ENCODE measurements at places on chromosomes 5 and 9.

DNA sequence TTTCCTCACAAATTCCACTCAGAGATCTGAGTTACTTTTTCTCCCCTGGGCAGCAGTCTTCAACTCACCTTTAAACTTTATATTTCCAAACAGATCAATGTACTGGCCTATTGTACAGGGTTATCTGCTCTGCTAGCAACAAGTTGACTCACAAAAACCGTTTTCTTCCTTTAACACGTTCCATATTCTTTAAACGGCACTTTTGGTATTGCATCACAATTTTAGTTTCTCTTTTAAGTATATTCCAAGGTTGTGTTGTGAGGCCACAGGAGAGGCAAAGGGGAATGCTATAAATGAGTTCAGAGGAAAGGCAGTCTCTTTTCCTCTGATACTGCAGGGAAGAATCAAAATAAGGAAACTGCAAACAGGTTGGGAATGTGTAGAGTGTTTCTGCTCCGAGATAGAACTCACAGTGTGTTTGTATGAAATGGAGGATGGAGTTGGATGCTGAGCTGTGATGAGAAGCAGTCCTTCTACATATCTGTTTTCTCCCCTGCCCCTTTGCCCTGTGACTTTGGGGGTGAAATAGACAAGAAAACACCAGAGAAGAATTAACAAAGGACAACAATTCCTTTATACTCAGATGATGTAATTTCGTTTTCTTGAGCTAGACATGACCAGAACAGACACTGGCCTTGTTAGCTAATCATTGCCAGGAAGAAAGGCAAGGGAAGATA is 9.9 kb upstream of the ALDOB start:
- DNase-seq, result no peak

DNA sequence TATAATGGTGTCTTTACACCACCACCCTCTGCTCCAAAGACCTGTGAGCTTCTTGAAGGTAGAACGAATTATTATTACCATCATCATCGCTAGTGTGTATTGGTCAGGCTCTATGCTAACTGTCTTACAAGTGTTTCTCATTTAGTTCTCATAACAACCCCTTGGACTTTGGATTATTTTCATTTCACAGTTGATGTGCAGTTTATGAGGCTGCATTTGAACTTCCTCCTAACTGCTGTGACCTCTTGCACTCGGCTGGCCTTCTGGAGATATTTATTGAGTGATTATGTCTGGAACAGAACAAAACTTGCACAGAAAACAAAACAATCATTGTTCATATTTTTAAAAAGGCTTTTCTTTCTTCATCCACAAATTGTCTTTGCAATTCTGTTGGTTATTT is 306.3 kb upstream of the SGCD start:
- DNase-seq, result no peak

- DNase-seq, result no peak
These were observed 273.9 kb upstream of the ADRA1B start for GRCh38 chr5:159642379-159642778.

GRCh38 chr9:89482901-89483361 is 15.0 kb downstream of the SEMA4D start:
- no peak for DNase-seq

DNA sequence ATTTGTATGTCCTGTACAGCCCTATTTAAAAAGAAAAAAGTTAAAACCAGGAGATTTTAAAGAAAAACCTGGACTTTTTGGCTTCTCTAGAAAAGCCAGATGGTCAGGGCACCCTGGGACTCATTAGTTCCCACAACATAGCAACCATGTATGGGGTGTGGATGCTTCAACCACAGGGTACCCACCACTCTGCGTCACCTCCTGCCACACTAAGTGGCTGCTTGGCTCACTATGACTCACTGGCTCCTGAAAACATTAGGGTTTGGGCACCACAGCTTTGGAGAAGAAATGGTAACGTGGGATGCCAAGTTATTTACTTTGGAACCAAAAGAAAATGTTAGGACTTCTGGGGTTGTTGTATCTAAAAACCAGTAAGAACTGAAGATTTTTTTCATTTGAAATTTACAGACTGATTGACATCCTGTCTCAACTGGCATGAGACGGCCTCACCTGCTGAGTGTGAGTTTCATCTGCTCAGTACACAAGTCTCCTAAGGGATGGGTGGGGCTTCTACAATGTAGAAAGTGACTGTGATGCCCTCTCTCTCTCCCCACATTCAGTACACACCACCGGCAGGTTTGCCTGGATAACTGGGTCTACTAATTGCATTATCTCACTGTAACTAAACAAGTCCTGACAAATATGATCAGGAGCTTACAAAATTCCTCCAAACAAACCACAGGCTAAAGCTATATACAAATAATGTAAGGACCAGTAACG is 103.9 kb downstream of the ESM1 start:
- no peak for DNase-seq

- DNase-seq, result no peak
These were observed 114.8 kb downstream of the WNK2 start for GRCh38 chr9:93298498-93299417.

GRCh38 chr9:121499427-121500164 is at the start of gene GGTA1:
Gene GGTA1 (minus strand): TSS chr9:121499844. CDS start chr9:121467922, 31,922 bp downstream.
- DNase-seq, result peak; percentile 31

GRCh38 chr5:89712134-89712700 is 697.3 kb downstream of the CETN3 start:
- DNase-seq, result no peak

- no peak for DNase-seq
These were observed 103.4 kb upstream of the LRRTM2 start for GRCh38 chr5:138978581-138978980.

GRCh38 chr9:36559036-36559695 is 13.5 kb upstream of the MELK start:
- DNase-seq, result no peak

- no peak for DNase-seq
These were observed 33.4 kb upstream of the BARHL1 start for GRCh38 chr9:132548751-132549640.

DNA sequence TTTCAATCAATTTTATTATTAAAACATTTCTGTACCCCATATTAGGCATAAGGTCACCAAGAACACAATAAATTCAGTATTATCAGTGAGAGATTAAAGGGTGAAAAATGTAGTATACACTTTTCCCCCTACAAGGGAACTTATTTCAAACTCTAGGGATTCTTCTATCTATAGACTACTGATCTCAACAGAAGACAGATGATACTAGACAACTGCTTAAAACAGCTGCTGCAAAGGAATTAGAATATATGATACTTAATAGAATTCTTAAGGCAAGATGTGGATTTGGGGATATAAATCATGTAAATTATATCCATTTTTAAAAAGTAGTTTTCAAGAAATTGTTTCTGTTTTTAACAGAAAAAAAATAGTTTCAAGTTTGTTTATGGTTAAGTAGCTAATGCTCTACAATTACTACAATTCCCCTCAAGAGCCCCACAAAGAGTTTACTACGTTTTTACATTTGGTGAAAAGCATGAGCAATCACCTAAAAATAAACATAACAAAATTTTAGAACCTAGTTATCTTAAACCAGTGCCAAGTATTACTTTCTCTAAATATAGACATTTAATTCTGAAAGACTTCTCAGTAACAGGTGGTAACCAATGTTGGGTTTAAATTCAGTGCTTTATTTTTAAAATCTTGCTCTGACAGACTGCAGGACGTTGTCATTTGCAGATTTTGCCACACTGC is 6.0 kb downstream of the KIF24 start:
- DNase-seq, result no peak

GRCh38 chr9:36029765-36030528 is 6.8 kb upstream of the RECK start:
- DNase-seq, result no peak

DNA sequence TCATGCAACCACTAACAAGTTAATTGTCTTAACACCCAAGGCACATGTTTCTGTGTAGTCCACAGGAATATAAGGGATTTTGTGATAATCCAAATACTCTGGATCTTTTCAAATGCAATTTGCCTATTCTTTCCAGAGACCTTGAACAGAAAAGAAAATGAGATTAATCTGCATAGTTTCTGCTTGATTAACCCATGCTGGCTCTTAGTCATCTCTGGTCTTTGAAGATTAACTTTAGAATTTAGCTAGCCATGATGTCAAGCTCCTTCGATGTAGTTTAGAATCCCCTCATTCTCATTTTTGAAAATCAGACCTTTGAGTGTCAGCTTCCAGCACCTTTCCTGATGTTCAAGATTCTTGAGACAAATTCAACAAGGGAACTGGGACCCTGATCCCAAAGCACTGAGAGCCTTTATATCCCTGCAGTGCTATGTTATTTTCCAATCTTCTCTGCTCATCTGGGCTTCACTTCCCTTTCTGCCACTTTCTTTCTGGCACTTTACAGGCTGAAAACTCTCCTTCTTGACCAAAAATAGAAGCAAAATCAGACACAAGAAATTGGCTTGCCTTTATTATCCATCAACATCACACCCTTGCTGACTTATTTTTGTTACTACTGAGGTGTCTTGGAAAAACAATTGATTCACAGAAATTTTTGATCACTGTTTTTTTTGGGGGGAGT is 155.5 kb downstream of the PALM2AKAP2 start:
- no peak for DNase-seq

DNA sequence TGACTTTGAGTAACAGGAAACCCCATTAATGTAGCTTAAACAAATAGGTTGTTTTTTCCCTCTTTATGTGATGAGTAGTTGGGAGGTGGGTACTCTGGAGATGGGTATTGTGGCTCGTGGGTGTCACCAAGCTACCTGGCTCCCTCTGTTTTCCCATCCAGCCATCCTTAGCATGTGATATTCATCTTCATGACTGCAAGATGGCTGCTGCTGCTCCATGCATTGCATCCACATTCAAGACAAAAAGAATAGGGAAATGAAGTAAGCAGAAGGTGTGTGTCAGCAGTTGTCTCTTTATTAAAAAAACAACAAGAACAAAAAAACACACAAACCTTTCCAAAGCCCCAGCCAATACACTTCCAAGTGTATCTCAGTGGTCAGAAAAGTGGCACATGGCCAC is 6.5 kb upstream of the ARHGAP26 start:
- no peak for DNase-seq

DNA sequence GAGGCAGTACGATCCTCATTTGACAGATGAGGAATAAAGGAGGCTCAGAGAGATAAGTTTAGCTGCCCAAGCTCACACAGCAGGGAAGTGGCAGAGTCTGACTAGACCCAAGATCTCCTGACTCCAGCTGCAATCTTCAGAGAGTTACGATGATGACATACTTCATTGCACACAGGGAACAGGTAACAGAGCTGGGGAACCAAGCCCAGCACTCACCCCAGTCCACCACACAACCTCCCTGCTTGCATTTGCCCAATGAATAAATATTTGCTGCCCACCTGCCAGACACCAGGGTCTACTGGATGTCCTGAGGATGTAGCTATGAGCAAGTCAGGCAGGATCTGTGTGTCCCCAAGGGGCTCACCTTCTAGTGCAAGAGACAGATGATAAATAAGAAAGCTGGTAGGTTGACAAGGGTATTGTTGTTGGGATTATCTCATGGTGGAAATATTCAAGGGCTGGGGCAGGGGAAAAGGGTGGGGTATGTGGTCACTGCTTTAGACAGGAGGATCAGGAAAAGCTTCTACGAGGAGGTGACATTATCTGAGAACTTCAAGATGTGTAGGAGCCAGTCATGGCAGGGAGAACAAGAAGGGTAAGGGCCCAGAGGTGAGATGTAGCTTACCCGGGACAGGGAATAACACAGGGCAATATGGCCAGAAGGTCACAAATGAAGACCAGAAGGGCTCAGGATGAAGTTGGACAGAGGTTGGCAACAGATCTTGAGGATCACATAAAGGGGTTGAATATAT is 28.6 kb upstream of the CPEB4 start:
- DNase-seq, result no peak

- DNase-seq, result no peak
These were observed 423.9 kb downstream of the DMRT2 start for GRCh38 chr9:1473956-1474634.

DNA sequence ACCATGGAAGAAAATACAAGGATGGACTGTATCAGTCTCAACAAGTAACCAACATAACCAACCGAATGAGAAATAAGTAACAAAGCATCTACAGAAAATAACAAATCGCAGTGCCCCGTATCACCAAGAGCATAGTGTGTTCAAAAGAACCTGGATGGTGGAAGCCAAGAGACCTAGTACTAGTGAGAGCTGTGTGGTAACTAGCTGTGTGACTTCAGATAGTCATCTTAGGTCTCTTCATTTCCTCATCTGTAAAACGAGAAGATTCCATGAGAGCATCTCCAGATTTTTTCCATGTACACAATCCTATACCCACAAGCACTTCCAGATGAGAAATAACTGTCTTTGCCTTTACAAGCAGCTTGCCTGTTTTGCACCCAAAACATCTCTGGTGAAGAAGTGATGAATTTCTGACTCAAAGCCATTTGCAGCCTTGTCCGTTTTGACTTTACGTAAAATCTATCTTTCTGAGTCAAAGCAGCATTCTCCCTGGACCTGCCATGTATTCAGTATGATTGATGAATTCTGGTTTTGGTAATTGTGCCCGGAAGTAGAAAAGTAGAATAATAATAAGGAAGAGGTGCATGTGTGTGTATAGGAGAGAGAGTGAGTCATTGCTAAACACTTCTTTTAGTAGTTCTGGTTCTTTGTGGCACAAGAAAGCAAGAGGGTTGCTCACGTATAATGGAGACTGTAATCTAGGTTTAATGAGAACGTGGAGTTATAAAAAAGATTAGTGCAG is 41.0 kb downstream of the AOPEP start:
- no peak for DNase-seq

DNA sequence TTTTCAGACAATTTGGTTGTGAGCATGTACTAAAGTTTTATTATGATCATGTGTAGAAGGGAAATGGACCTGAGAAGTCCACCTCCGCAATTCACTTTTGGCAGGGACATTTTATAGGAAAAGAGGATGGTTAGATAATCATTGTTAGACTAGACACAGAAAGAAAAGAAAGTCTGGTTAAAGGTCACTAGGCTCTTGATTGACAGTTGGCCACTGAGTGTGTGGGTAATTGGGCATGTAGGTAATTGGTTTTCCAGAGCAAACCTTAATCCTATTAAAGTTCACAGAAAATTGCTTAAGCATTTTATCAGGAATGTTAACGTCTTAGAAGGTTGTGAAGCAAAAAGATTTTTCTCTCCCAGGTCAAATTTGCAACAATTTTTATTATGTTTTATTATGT is 158.5 kb upstream of the CLINT1 start:
- no peak for DNase-seq

DNA sequence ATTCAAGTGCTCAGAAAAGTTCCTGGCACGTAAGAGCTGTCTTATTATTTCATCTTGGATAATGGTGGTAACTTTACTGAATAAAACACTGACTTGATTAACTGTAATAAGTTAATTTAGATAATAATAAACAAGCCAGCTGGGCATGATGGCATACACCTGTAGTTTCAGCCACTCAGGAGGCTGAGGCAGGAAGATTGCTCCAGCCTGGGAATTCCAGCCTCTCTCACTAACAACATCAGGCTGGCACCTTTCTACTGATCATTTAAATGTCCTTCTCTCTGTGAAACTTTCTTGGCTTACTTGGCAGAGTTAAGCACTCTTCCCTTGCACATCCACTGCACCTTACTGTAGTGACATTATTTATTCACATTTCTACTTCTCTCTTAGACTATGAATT is 20.0 kb downstream of the STOM start:
- no peak for DNase-seq

GRCh38 chr5:149572170-149572569 is 9.1 kb upstream of the ARHGEF37 start:
- DNase-seq, result no peak

- DNase-seq, result no peak
These were observed 11.4 kb downstream of the BHMT start for GRCh38 chr5:79122973-79123372.

GRCh38 chr5:158880483-158881001 is 219.2 kb downstream of the EBF1 start:
- no peak for DNase-seq

Measured in activated B cell treated with CpG ODN at 0.5 μM for 24 hours (primary cell).